ENCODE measurements at places on chromosomes 3 and 15.

- DNase-seq = no peak
Observed at GRCh38 chr3:187889601-187890404, 144.5 kb upstream of the BCL6 start.

- DNase-seq = no peak
Observed at GRCh38 chr3:28958656-28959055, 322.2 kb upstream of the RBMS3 start.

DNA sequence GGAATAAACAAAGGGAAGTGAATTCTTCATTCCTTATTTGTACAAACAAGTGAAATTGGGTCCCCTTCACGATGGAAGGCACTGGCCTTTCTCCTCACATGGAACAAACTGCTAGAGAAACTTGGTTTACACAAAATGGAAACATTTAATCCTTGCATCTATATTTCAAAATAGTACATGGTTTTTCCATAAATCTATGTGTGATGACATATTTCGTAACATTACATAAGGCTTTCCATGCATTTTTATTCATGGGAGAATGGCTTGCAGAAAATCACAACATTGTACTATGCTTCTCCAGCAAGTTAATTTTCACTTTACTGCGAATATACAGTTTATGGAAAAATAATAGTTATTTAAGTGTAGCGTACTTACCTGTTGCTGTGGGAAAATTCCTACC lies 81.0 kb upstream of the CDIN1 start:
- no peak for DNase-seq

DNA sequence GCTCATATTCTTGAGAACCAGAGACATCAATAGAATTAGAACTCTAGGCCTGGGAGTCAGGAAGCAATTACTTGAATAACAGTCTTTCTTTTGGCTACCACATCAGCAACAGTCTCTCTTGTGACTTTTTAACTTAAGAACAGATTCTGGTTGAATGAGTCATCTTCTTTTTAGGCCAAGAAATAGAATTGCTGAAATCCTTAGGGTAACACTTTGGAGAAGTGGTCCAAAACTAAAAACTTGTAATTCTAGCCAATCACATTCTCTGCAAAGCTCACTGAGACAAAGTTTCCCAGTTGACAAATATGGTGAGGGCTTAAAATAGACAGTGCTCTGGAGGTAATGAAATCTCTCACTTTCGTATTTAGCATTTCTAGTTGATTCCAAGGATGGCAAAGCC lies 238.0 kb downstream of the SHOX2 start:
- no peak for DNase-seq

- DNase-seq = no peak
Observed at GRCh38 chr3:24020036-24020691, 75.1 kb downstream of the NR1D2 start.

GRCh38 chr3:197367081-197367780 lies 68.8 kb upstream of the DLG1 start:
- no peak for DNase-seq

DNA sequence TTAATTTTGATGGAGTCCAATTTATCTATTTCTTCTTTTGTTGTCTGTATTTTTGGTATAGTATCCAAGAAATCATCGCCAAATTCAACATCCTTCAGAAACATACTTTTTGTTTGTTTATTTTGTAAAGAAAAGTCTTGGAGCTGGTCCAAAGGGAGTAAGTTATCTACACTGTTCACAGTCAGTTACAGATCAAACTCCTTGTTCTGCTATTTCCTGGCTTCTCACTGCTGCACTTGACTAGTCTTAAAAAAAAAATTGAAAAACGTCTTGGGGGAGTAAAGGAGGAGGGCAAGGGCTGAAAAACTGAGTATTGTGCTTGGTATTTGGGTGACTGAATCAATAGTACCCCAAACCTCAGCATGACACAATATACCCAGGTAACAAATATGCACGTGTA lies 105.6 kb downstream of the NFKBIZ start:
- no peak for DNase-seq

GRCh38 chr3:145145461-145145860 lies 1015.5 kb downstream of the PLOD2 start:
- no peak for DNase-seq

DNA sequence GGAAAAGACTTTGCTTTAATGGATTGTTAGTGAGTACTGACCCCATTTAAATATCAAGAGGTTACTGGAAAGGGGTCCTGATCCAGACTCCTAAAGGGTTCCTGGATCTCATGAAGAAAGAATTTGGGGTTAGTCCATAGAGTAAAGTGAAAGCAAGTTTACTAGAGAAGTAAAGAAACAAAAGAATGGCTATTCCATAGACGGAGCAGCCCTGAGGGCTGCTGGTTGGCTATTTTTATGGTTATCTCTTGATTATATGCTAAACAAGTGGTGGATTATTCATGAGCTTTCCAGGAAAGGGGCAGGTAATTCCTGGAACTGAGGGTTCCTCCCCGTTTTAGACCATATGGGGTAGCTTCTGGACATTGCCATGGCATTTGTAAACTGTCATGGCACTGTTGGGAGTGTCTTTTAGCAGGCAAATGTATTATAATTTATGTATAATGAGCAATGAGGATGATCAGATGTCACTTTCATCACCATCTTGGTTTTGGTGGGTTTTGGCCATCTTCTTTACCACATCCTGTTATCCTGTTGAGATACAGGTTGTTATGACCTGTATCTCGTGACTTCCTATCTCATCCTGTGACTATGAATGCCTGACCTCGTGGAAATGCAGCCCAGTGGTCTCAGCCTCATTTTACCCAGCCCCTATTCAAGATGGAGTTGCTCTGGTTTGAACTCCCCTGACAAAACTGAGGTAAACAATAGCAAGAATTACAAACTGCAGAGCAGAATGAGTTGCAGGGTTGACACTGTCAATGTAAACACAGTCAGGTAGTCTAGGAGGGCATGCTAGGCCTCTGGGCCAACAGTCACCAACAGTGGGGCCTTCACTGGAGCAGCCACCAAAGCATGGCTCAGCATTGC lies 10.3 kb upstream of the GPR160 start:
- no peak for DNase-seq

DNA sequence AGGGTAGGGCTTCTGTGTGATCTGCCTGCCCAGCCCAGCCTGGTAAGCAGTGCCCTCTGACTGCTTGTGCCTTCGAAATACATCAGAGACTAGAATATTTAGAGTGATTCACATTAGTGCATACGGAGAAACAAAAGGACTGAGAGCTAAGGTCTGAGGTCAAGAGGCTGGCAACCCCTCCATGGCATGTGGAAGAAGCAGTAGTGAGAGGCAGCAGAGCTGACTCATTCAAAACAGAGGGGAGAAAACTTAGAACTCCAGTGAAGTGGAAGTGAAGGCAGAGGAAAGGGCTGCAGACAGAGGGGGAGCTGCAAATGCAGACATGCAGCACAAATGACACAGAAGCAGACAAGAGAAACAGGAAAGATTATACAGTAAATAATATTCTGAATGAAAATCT lies 61.6 kb downstream of the ULK4 start:
- DNase-seq = no peak

- DNase-seq = no peak
Observed at GRCh38 chr15:79475306-79475705, 43.2 kb downstream of the MINAR1 start.

DNA sequence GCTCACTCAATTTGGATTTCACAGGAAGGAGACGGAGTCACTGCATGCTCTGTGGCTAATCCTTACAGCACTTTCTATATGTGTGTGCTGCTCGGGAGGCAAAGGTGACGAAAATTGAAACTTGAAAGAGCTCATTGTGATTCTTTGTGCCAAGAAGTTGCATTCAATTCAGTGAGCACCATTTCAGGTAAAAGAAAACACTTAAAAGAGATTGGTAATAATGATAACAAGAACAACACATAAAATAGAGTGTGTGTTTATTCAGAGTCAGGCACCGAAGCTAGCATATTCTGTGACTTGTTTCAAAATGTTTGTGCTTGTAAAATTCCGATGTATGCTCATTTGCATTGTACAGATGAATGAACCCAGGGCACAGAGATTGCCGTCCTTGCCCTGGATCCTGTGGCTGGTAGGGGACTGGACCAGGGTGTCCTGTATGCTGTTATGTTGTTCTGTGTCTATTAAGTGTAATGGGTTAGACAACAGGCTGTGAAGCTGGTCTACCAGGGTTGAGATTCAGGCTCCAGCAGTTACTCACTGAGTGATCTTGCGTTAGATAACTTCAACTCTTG lies 193.3 kb upstream of the PROK2 start:
- no peak for DNase-seq

DNA sequence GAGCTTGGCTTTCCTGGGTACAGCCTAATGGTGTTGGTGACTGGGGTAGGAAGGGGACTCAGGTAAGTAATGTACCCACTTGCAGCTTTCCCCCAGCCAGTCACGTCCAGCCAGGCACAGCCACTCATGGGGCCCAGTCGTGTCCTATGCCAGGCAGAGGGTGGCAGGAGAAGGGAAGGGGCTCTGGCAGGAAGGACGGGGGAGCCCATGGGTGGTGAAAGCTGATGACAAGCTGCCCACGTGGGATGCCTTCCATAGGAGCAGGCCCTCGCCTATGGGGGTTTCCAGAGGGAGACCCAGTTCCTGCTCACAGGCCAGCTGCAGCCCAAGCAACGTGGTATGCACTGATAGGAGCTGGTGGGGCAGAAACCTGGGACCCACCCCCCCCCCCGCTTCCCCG lies 10.7 kb downstream of the CHAC1 start:
- DNase-seq = no peak

- DNase-seq = no peak
Observed at GRCh38 chr3:45309876-45310275, 78.5 kb upstream of the LARS2 start.
